Colonic mucosa (tissue), 4 donors: ENCODE measurements at places on chromosomes 2 and 18. TPM values are rescaled to one million over a fixed set of nuclear protein-coding genes. Genes with fewer than 3 reads are reported as not detected.

Gene RAMP1
- 2.7 TPM for total RNA-seq

Gene C1QL2
- not detected for total RNA-seq

Gene LRATD1
- 227 TPM for total RNA-seq

Gene SKA1
- 21.3 TPM for total RNA-seq

Gene CLEC4F
- not detected for total RNA-seq
